H1 (cell line): ENCODE measurements at places on chromosomes 7 and 10. TPM values are rescaled to one million over a fixed set of nuclear protein-coding genes. Genes with fewer than 3 reads are reported as not detected.

GRCh38 chr7:36896956-36897590, 172.8 kb upstream of the AOAH start:
- DNase-seq, result no peak

Gene ALOX5
- 3.8 and 7.7 TPM in 2 replicates for polyA plus RNA-seq

GRCh38 chr10:92384741-92385140, 93.8 kb downstream of the MARCHF5 start:
- no peak for DNase-seq

Gene THSD7A
- polyA plus RNA-seq, result 0.30 and 0.44 TPM in 2 replicates

- DNase-seq, result no peak
Observed at GRCh38 chr7:139768249-139768824, 9.5 kb downstream of the HIPK2 start.

GRCh38 chr7:6614953-6615722, at the start of gene ZNF853:
TSS of gene ZNF853 (plus strand) at chr7:6615610. CDS start at chr7:6616175, 565 bp downstream.
- DNase-seq, result peak; percentile 72

- no peak for DNase-seq
Observed at GRCh38 chr7:150564566-150564965, 2.6 kb upstream of the GIMAP4 start.

DNA sequence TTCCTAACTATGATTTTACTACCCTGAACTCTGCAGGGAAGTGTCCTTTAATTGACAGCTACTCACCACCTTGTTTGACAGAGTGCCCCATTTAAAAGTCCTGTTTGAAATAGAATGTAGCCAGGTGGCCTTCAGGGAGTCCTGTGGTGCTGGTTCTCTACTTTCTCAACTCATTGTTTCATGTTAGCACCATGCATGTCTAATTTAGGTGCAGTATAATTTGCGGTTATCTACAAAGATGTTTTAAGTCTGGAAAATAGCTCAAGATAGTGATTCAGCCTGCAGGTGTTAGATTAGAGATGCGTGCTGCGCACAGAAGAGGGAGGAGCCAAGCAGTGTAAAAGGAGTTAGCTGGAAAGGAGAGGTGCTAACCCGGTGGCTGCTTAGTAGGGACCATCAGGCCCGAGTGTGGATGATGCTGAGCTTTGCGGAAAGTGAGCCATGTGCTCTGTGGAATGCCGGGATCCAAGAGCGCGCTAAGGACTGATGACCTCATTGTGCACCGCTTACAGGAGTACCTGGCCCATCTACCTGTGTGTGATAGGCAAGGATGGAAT, 1.2 kb downstream of the CCM2 start:
- DNase-seq, result no peak

Gene GIMAP6
- not detected in 2 replicates for polyA plus RNA-seq

Gene ADIRF
- not detected in 2 replicates for polyA plus RNA-seq
